ENCODE measurements at places on chromosomes 5 and 9.

GRCh38 chr5:34523387-34523726 is 132.8 kb upstream of the RAI14 start:
- no peak for DNase-seq

- no peak for DNase-seq
Measured at GRCh38 chr9:131650254-131650653, 89.6 kb downstream of the RAPGEF1 start.

DNA sequence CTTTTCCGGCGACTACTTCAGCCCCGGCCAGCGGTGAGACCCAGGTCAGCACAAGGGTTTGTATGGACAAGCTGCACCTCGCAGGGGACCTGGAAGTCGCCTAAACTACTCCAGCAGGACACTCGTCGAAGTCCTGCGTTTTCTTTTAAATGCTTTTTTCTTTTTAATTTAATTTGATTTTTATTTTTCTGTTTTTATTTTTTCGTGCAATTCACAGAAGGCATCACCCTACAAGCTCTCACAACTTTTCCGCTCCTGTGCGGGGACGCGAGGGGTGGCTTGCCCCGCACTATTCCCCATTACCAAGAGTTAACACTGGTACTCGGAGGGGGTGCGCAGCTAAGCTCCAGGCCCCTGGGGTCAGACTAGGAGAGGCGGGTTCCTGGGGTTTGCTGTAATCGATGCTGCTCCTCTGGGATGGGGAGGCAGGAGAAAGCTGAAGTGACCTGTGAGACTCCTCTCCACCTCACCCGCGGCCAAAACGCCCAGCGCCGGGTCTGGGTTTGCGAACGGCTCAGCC is 1.3 kb downstream of the EDIL3 start:
- DNase-seq = no peak

- DNase-seq = no peak
Measured at GRCh38 chr5:92544036-92544435, 1037.0 kb downstream of the NR2F1-AS1 start.

- DNase-seq = no peak
Measured at GRCh38 chr9:86822006-86822801, 125.1 kb downstream of the GAS1 start.

DNA sequence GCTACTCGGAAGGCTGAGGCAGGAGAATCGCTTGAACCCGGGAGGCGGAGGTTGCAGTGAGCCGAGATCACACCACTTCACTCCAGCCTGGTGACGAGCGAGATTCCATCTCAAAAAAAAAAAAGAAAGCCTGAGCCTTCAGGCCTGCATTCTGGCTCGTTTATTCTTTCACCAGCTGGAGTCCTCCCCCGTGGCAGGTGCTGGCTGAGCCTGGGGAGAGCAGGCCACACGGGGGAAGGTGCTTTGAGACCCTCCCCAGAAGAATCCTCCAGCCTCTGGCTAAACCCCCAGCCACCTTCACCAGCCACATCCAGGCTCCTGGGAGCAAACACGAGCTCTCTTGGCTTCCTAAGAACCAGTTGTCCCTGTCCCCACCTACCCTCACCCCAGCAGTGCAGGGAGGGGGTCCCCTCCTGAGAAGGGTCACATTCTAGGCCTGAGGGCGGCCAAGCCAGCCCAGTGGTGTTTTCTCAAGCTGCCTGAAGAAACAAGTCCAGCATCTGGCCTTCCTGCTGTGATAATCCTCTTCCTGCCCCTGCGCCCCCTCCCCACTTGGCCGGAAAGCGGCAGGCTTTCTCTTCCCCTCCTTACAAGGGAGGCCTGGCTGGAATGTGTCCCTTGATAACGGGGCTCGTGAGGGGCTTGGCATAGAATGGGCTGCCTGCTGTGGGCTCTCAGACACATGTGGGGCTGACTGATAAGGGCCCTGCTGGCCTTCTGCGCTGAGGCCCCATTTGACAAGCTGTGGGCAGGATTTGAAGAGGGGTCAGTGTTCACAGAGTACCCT is 41.5 kb downstream of the PLPP7 start:
- no peak for DNase-seq

- DNase-seq = no peak
Measured at GRCh38 chr5:136734628-136735027, 369.3 kb upstream of the TRPC7 start.

- DNase-seq = no peak
Measured at GRCh38 chr5:124889486-124889825, 143.0 kb upstream of the ZNF608 start.

- DNase-seq = no peak
Measured at GRCh38 chr5:153807801-153808200, 230.9 kb downstream of the FAM114A2 start.

Measured in stimulated activated CD8-positive, alpha-beta memory T cell treated with anti-CD3 and anti-CD28 coated beads, Interleukin-15, amount 100 ng/mL, for 48 hours (primary cell).